Activated CD4-positive, alpha-beta T cell treated with anti-CD3 and anti-CD28 coated beads, Interleukin-2, amount 10 ng/mL, durations not matched to agents 7 days and 5 days (primary cell): ENCODE measurements at places on chromosomes 5 and 9. TPM values are rescaled to one million over a fixed set of nuclear protein-coding genes. Genes with fewer than 3 reads are reported as not detected.

DNA sequence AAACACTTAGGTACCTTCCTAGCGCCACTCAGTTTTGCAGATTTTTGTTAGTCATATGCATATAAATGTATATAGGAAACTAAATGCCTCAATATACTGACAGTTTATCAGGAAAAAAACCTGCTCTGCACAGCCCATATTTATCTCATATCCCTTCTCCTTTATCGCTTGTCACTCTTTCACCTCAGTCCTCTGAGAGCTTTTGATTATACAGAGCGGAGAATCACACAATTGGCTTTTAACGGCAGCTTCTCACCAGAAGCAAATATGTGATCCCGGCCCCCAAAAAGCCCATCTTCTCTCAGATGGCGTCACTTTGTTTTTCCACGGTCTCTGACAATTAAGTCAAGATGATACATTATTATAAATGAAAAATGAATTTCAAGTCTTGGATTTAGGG is 362.6 kb downstream of the DNAH5 start:
- DNase-seq: no peak

- no peak for DNase-seq
Observed at GRCh38 chr5:30343707-30344106, 849.8 kb upstream of the CDH6 start.

- DNase-seq: no peak
Observed at GRCh38 chr9:116030517-116030916, 123.1 kb upstream of the PAPPA start.

DNA sequence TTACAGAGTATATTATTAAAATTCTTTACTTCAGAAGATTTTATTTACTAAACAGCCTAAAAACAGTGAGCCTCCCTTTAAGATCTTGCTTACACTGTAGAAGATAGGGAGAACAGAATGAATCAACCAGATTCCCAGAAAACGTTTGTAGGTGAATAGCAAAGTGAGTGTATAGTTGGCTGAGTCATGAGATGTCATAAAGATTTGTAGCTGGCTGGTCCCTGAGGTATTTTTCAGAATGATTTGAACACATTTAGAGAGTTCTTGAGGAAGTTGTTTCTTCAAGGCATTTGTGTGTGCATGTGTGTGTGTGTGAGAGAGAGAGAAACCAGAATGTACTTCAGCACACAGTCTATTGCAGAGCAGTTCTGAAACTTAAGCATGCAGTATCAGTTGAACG is 159.4 kb upstream of the PRR16 start:
- no peak for DNase-seq

GRCh38 chr5:151868451-151868850 is 56.2 kb downstream of the GLRA1 start:
- peak; percentile 24 for DNase-seq

DNA sequence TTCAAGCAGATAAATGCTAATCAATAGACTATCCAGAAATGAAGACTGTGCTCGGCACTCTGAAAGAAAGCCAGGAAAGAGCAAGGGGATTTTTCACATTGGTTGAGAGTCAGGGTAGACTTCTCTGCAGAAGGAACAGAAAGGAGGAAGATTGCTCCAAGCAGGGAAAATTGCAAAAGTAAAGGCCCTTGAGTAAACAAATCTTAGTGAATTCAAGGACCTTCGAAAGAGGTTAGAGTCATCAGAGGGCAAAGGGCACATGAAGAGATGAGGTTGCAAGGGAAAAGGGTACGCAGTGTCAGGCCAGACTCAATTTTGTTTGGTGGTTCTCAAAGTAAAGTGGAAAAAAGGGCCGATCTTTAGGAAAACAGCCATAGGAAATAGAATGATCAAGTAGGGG is 157.6 kb upstream of the RAI14 start:
- DNase-seq: no peak

The MROH2B gene
- not detected for total RNA-seq

The ADGRD2 gene
- total RNA-seq: not detected

The FGF1 gene
- not detected for total RNA-seq

The EMB gene
- total RNA-seq: 137 TPM

The MOB3B gene
- 0.62 TPM for total RNA-seq

The SPINK5 gene
- total RNA-seq: not detected

The SHOC1 gene
- not detected for total RNA-seq
